ENCODE measurements at places on chromosomes 6 and 20.
A peak's percentile ranks its signal among the peaks of the same experiment; 100 is the strongest.

DNA sequence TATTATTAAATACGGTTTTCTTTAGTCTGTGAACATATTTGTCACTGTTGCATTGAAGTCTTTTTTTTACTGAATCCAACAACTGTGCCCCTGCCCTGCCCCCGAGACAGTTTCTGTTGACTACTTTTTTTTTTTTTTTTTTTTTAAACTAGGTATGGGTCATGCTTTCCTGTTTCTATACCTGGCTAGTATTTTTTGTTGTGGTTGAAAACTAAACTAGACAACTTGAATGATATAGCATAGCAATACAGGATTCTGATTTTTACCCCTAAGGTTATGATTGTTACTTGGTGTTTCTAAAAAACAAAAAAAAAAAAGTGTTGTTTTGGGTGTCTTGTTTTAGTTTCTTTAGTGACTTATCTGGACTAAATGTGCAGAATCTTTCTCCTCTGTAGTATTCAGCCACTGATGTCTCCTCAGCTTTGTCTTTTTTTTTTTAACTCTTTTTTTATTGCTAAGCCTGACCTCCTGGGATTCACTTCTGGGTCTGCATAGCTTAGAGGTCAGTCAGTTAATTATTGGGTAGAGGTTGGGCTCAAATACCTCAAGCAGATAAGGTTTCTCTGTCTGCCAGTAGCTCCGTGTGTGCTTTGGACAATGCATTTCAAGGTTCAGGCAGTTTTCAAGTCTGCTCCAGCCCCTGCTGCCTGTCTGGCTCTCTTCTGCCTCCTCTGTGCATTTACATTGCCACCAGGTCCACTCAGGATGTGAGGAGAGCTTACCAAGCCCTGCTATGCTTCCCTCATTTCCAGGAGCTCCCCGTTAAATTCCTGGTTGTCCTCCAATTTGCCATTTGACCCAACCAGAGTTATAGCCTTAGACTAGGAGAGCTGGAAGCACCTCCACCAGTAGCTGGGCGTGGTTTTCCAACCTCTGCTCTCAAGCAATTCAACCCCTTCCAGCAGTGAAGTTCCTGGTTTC lies 91.4 kb downstream of the SYNDIG1 start:
- DNase-seq, result no peak

- DNase-seq, result no peak
Measured at GRCh38 chr20:50837532-50838321, 42.9 kb downstream of the BCAS4 start.

DNA sequence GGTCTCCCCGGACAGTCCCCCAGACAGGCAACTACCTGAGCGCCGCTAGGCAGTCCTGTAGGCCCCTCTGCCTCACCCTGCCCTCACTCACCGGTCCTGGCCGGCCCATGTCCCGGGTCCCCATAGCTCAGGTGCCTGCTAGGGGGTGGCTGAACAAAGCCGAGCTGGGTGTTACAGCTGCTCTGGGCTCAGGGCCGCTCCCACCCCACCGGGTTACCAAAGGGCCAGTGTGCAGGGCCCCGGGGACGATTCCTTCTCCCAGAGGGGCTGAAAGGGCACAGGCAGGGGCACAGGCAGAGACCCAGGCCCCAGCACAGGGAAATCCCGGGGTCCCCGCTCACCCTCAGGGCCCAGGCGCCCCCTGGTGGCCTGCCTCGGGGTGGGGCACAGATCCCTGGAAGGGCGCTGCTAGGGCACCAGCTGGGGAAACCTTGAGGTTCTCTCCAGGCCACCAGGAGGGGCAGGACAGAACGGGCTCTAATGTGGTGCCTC lies 118.4 kb downstream of the GRM4 start:
- DNase-seq, result peak; percentile 65

DNA sequence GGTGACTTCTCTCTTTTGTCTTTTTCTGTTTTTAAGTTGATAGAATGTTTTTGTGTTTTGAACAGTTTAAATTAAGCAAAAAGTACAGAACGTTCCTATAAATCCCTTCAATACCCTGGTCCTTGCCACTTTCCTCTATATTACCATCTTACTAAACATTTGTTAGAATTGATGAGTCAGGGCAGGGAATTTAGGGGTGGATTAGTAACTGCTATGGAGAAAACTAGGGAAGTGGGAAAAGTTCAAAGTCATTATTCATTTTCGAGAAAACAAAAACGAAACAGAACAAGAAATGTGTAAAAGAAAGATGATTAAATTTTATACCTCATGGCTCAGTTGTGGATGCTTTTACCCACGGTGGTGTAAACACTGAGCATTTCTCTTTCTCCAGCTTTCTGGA lies 240.4 kb upstream of the SULF2 start:
- DNase-seq, result no peak

GRCh38 chr6:118635909-118636735 lies 15.3 kb downstream of the CEP85L start:
- DNase-seq, result no peak

DNA sequence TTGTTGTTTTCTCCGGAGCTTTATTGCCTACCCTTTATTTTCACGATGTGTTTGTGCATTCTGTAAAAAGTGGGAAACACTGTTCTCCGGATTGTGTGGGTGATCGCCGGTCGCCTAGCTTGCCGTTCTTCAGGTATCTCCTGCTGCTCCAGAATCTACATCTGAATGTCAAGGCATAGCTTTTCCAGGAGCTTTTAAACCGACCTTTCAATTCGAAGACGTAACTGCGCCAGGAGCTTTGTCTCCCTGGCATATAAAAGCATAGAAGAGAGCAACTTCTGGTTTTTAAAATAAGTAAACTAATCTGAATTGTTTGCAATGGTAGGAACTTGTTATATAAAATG lies 96.0 kb downstream of the HFE start:
- DNase-seq, result no peak

DNA sequence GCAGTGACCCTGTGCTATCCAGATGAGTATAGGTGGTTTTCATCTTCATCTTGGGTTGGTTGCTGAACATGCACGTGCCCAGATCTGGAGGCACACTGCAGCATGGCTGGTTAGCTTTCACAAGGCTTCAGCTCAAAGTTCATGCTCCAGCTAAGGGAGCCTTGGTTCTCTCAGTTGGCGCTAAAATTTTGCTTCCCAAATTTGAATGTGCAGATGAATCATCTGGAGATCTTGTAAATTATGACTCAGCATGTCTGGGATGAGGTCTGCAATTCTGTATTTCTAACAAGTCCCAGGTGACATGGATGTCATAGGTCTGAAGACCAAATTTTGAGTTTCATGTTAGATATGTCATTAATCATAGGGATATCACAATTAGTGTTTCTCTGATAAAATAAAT lies 230.8 kb downstream of the FOXA2 start:
- no peak for DNase-seq

DNA sequence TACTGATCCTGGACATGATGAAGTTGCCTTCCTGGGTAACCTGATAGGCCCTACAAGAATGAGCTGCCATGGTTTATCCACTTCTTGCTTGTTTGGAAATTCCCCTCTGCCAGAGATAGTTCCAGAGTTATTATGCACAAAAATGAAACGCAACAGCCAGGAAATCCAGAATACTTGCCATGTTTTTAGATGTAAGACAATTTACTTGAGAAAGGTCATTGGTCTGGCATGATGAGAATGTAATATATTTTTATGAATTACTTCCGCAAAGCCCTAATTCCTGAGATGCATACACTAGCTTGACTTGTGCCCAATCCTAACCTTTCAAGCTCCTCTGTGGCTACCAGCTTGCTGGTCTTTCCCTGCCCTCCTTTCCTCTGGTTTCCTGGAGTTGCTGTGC lies 27.9 kb upstream of the NT5E start:
- DNase-seq, result no peak

- DNase-seq, result no peak
Measured at GRCh38 chr20:22004946-22005345, 299.5 kb downstream of the PAX1 start.

GRCh38 chr20:54692168-54692887 lies 216.9 kb downstream of the DOK5 start:
- no peak for DNase-seq

DNA sequence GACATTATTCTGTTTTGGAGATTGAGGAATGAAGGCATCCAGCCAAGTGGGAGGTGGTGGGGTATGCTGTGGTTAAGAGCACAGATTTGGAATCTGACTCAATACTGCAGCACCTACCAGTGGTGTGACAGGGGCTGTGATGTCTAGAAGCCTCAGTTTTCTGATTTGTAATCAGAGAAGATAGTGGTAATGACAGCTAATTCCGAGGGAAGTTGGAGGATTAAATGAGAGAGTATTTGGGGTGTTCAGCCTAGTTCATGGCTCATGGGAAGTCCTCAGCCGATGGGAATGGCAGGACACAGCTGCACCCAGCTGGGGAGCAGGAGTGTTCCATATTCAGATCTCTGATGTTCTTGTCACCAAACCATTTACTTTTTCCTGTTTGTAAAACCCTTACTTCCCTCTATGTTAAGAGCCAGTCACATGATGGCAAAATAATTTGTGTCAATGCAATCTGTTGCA lies 9.3 kb downstream of the SLC9A8 start:
- peak; percentile 17 for DNase-seq

DNA sequence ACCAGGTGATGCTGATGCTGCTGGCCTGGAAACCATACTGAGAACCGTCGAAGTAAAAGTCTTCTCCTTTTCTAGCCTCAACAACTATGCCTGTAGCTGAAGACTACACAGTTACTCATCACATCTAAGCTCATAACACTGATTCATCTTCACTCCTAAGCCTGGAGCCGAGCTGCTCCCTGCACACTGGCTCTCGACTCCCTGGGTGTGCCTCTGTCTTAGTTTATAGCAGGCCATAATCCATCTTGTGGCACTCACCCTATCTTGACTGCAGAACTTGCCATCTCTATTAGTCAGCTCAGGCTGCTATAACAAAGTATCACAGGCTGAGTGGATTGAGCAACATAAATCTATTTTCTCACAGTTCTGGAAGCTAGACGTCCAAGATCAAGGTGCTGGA lies 191.0 kb downstream of the UNC5CL start:
- DNase-seq, result no peak

DNA sequence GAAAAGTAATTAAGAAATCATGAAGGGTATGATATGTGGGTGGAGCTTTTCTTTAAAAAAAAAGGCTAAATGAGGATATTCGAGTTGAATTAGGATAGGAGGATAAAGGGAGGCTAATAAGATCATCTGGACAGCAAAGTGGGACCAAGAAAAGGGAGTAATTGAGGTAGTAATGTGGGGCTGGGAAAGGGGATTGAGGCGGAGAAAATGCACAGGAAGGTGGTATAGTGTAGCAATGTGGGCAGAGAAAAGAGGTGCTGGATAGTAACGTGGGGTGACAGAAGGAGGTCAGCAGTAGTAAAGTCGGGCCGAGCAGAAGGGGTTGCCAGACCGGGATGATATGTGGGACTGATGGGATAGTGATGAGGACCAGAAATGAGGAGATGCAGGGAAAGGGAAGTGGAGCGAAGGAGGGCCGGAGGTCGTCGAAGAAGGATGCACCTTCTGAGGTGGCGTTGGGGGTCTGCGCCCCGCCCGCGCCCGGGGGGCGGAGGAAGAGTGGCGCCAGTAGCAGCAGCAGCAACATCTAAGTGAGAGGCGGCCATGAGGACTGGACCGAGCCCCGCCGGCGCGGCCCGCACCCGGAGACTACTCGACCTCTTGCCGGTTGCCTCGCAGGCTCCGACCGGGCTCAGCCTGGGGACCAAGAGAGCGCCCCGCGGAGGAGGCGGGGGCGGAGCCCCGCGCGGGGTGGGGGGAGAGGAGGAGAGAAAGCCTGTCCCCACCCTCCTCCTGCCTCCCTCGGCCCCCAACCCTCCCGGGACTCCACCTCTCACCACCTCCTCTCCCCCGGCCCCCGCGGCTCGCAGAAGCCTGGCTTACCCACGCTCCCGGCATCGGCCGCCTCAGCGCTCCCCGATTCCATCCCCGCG lies 887 bp downstream of the GABBR1 start:
- peak; percentile 39 for DNase-seq

GRCh38 chr20:63043348-63044203 lies 36.8 kb upstream of the BHLHE23 start:
- no peak for DNase-seq

- no peak for DNase-seq
Measured at GRCh38 chr6:39950125-39950720, 16.0 kb upstream of the MOCS1 start.

GRCh38 chr6:39816747-39817146 lies 24.6 kb downstream of the DAAM2 start:
- DNase-seq, result no peak

- DNase-seq, result no peak
Measured at GRCh38 chr6:74420221-74420620, 724.2 kb downstream of the CD109 start.

DNA sequence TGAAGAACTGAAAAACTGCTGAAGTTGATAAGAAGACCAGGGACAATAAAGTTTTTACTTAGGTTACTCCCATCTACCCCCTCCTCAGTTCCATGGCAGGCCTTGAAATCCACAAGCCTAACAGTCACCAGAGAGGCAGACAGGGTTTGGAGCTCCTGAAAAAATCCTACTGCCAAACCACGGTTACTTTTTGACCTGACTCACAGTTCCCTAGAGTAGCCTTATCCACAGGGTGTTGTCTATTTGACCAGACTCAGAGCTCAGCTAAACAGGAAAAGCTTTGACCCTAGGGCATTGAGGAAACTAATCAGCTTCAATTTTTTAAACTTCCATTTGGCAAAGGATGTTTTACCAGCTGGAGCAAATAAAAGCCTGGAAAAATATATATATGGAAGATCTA lies 257.7 kb upstream of the NT5E start:
- DNase-seq, result no peak

- DNase-seq, result no peak
Measured at GRCh38 chr20:48197066-48197465, 411.8 kb upstream of the SULF2 start.

- no peak for DNase-seq
Measured at GRCh38 chr6:16398587-16398986, 160.2 kb downstream of the GMPR start.

DNA sequence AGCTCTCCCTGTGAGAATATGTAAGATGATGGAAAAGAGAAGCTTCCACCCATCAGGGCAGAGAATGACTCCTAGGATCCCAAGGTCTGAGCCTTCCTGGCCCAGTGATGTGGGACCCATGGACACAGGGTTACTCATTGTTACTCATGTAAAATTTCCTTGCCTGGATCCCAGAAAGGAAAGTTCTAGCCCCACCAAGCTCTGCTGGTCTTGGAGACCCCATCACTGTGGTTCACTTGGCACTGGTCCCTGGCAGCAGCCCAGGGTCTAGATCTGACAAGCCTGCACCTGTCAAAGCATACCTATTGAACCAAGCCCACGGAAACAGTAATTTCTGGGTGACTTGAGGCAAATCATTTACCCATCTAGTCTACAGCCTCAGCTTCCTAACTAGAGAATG lies 22.1 kb downstream of the MDGA1 start:
- DNase-seq, result no peak

DNA sequence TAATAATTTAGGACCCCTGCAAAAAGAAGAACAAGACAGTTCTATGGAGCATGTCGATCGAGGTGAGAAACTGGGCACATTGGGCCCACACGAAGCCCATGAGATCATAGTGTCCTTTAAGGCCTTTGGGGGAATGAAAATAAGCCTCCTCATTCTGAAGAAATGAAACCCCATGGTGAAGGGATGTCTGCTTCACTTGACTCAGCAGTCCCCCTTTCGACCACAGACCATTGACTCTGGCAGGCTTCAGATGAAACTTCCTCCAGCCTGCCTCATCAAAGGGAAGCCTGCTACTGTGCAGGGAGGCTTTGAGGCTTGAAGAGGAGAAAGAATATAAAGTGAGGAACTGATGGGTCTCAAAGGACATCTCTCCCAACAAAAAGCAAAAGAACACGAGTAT lies 144.2 kb upstream of the FBXL4 start:
- DNase-seq, result peak; percentile 34

- DNase-seq, result no peak
Measured at GRCh38 chr6:134778431-134778830, 171.5 kb downstream of the ALDH8A1 start.

Measured in activated CD4-positive, alpha-beta T cell treated with anti-CD3 and anti-CD28 coated beads, Interleukin-10, Interleukin-2, amounts not matched to agents 100 ng/mL and 50 ng/mL, durations not matched to agents 16 hours and 8 hours (primary cell).